Ascending aorta (tissue), 2 donors: ENCODE measurements at places on chromosomes 2 and 18. TPM values are rescaled to one million over a fixed set of nuclear protein-coding genes. Genes with fewer than 3 reads are reported as not detected.

NR4A2 gene
- 8.7 TPM for total RNA-seq

MSH6 gene
- total RNA-seq, result 11.8 TPM

KLHL29 gene
- total RNA-seq, result 16.3 TPM

NBEAL1 gene
- total RNA-seq, result 33.0 TPM

KCNIP3 gene
- 5.2 TPM for total RNA-seq

- H3K36me3 ChIP-seq, result no peaks in the 10 kb centered on the region
- no peaks in the 10 kb centered on the region for H3K27me3 ChIP-seq
- H3K4me1 ChIP-seq, result peaks cover 8% of the 10 kb centered on the region
These were observed 18.2 kb downstream of the SLC8A1 start for GRCh38 chr2:40433736-40434135.

DNA sequence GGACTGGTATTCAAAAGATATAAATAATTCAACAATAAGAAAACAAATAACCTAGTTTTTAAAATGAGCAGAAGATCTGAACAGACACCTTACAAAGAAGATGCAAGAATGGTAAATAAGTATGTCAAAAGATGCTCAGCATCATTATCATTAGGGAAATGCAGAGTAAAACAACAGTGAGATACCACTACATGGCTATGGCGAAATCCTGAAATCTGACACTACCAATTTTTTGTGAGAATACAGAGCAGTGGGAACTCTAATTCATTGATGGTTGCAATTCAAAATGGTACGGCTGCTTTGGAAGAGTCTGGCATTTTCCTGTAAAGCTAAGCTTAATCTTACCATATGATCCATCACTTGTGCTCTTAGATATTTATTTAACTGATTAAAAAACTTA lies 151.8 kb downstream of the UBR3 start:
- no peak overlapping the region for H3K27ac ChIP-seq
- no peaks in the 10 kb centered on the region for H3K27me3 ChIP-seq
- DNase-seq, result no peak
- H3K36me3 ChIP-seq, result no peaks in the 10 kb centered on the region
- no peak overlapping the region for H3K4me3 ChIP-seq

DNA sequence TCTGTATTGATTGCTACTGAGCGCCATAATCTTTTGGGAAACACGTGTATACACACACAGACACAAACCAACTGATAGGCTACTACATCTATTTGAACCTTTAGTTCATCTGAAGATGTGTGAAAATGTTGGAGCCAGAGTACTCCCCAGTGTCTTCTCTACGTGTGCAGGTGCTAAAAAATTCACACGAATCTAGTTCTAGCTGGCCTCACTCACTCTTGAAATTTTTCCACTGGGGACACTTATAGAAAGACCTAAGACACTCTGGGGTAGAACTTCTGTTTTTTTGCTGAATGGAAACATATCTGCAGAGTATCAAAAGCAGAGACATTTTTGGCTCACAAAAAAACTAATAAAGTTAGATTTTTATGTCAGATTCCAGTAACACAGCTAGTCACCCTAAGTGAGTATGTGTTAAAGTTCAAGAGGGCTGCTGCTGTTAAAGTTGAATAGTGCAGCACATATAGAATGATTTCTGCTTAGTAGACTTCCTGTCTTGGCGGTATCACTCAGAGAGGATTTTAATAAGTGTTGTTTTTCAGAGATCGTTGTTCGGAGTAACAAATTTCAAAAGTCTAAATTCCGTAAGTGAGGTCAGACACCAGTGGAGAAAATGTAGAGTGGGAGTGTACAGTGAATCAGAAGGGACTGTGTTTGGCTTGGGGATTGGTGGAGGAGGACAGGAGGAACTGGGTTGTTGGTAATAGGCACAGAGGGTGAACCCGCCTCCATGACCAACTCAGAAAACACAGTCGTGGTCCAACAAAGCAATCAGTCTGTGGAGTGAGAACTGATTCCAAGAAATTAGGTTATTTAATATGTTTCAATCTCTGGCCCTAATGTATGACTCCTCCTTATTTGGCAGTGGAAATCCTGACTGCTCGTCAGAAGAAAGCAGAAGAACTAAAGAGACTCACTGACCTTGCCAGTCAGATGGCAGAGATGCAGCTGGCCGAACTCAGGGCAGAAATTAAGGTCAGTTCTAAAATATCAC lies 43.1 kb downstream of the KCTD18 start:
- H3K36me3 ChIP-seq, result peaks cover 52% of the 10 kb centered on the region
- peak overlapping the region; percentile 52 for H3K27ac ChIP-seq
- no peak for DNase-seq
- no peak overlapping the region for H3K4me3 ChIP-seq

- H3K36me3 ChIP-seq, result no peaks in the 10 kb centered on the region
- H3K4me3 ChIP-seq, result no peak overlapping the region
- DNase-seq, result no peak
- H3K27me3 ChIP-seq, result no peaks in the 10 kb centered on the region
- H3K4me1 ChIP-seq, result no peaks in the 10 kb centered on the region
These were observed 983.0 kb upstream of the SLC39A10 start for GRCh38 chr2:194674043-194674442.

DNA sequence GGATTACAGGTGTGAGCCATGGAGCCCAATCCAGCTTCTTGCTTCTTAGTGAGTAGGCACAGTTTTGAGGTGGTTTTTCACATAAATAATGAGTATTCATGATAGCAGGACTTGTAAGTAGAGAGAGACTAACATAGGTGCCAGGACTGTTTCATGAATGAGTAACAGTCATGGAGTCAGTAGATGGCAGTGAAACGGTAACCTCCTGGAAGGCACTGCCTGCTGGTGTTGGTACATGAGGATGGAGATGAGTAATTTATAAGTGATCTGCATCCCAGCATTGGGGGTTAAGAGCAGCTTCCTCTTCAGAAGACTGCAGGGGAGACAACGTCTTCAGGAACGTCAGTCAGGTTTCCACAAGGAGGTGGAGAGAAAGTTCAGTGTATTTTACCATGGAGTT lies 143.8 kb downstream of the HAUS1 start:
- H3K36me3 ChIP-seq, result no peaks in the 10 kb centered on the region
- no peaks in the 10 kb centered on the region for H3K27me3 ChIP-seq
- DNase-seq, result no peak
- H3K4me3 ChIP-seq, result no peak overlapping the region

GRCh38 chr18:23133860-23134779 lies 1.2 kb upstream of the CABLES1 start:
- H3K4me3 ChIP-seq, result peak overlapping the region; percentile 65
- no peak for DNase-seq
- no peaks in the 10 kb centered on the region for H3K36me3 ChIP-seq
- no peaks in the 10 kb centered on the region for H3K4me1 ChIP-seq

DNA sequence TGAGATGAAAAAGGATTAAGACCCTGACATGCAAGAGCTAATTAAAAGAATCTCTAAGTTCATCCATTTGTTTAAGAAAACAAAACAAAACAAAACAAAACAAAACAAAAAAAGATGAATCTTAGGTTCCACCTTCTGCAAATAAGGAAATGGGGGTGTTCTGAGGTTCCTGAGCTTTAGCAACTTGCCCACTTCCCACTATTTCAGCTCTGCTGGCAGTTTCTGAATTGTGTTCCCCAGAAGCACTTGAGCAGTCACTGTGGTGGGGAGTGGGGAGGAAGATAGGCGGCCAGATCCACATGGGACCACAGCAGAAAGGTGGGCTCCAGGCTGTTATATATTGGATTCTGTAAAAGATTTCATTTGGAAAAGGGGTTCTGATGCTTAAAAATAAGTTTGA lies 20.3 kb downstream of the INO80C start:
- H3K4me3 ChIP-seq, result no peak overlapping the region
- H3K27me3 ChIP-seq, result no peaks in the 10 kb centered on the region
- no peaks in the 10 kb centered on the region for H3K4me1 ChIP-seq
- no peak overlapping the region for H3K27ac ChIP-seq
- H3K36me3 ChIP-seq, result no peaks in the 10 kb centered on the region

- H3K4me1 ChIP-seq, result no peaks in the 10 kb centered on the region
- DNase-seq, result no peak
- no peaks in the 10 kb centered on the region for H3K36me3 ChIP-seq
- no peak overlapping the region for H3K4me3 ChIP-seq
These were observed 623.5 kb downstream of the EPHA4 start for GRCh38 chr2:220948579-220948978.

- no peak overlapping the region for H3K27ac ChIP-seq
- H3K4me3 ChIP-seq, result no peak overlapping the region
- no peaks in the 10 kb centered on the region for H3K27me3 ChIP-seq
- H3K4me1 ChIP-seq, result no peaks in the 10 kb centered on the region
- no peaks in the 10 kb centered on the region for H3K36me3 ChIP-seq
- no peak for DNase-seq
These were observed 198.9 kb downstream of the NEDD4L start for GRCh38 chr18:58242968-58243367.

DNA sequence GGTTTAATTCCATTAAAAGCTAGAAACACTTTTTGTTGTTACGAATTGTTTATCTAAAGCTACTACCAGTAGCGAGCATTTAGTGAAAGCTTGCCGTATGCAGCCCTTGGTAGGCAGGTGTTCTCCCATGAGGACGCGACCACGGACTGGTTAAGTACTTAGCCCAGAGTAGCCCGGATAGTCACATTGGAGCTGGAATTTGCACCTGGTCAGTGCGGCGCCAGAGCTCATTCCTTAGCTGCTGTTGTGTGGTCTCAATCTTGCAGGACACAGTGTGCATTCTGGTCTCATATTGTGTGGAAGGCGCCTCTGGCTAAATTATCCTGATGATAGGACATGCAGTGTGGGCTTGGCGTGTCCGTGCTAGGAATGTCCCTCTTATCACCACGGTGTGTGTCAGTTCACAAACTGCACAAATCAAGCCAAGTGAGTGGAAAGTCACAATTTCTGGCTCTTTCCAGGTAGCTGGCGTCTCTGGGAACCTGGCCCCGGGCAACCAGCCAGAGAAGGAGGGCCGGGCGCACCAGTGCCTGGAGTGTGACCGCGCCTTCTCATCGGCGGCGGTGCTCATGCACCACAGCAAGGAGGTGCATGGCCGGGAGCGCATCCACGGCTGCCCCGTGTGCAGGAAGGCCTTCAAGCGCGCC lies 133.3 kb downstream of the ZNF236 start:
- no peak overlapping the region for H3K27ac ChIP-seq
- DNase-seq, result no peak
- peaks cover 21% of the 10 kb centered on the region for H3K36me3 ChIP-seq

DNA sequence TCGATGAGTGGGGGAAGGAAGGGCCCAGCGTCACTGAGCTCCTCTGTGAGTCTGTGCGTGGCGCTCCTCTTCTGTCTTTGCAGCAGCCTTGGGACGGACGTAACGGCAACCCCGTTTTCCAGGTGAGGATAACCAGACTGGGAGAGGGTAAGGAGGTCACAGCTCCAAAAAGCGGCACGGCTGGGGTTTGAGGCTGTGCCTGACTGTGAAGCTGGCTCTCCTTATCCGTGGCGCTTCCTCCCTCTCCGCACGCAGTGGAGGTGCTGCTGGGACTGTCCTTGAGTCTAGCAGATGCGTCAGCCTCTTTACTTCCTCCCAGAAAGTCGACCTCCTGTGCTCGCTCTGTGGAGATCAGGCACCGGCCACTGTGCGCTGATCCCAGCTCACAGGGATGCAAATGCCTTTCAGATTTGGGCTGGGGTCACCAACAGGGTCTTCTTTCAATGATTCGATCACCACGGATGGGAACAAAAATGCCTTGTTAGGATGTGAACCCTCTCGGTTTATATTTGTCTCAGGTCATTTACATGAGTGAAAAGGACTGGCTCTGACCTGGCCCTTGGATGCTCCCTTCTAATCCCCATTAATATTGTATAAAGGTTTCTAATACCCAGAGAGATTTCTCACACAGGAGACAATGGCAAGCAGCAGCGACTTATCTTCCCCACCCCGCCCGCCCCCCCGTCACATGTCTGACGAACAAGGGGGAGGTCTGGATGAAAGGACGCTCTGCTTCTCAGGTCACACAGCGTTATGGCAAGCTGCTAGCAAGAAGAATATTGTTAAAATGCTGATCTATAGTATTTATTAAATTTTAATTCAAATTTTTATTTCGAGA lies 30.1 kb upstream of the E2F6 start:
- no peaks in the 10 kb centered on the region for H3K27me3 ChIP-seq
- no peaks in the 10 kb centered on the region for H3K36me3 ChIP-seq
- no peaks in the 10 kb centered on the region for H3K4me1 ChIP-seq
- DNase-seq, result no peak
- no peak overlapping the region for H3K27ac ChIP-seq
- no peak overlapping the region for H3K4me3 ChIP-seq

GRCh38 chr2:120641366-120641771 lies 94.3 kb upstream of the GLI2 start:
- H3K27me3 ChIP-seq, result no peaks in the 10 kb centered on the region
- H3K4me1 ChIP-seq, result no peaks in the 10 kb centered on the region
- no peaks in the 10 kb centered on the region for H3K36me3 ChIP-seq
- H3K4me3 ChIP-seq, result no peak overlapping the region

- DNase-seq, result no peak
- no peaks in the 10 kb centered on the region for H3K4me1 ChIP-seq
- no peak overlapping the region for H3K27ac ChIP-seq
These were observed 437.0 kb downstream of the PARD3B start for GRCh38 chr2:204982303-204982702.

GRCh38 chr18:63254716-63255399 lies 64.7 kb downstream of the BCL2 start:
- no peak overlapping the region for H3K4me3 ChIP-seq
- H3K27ac ChIP-seq, result no peak overlapping the region
- H3K4me1 ChIP-seq, result peaks cover 4% of the 10 kb centered on the region

DNA sequence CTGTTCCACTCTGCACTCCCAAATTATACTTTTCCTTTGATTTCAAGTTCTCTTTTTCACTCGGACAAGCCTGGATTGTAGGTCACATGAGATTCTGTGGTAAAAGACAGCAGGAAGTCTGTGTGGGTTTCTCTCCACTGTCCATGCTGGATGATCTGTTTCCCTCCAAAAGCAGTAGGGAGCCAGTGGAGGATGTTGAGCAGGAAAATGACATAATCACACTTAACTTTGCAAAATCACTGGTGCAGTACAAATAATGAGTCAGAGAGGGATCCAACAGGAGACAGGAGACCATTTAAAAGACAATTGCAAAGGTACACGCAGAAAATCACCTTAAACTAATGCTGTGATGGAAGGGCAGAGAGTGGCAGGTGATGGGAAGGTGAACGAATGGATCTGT lies 301.3 kb downstream of the ZNF407 start:
- no peak overlapping the region for H3K4me3 ChIP-seq
- no peaks in the 10 kb centered on the region for H3K36me3 ChIP-seq
- no peaks in the 10 kb centered on the region for H3K4me1 ChIP-seq
- no peak overlapping the region for H3K27ac ChIP-seq
- DNase-seq, result no peak

GRCh38 chr2:46290078-46290477 lies 7.1 kb upstream of the EPAS1 start:
- DNase-seq, result no peak
- H3K27me3 ChIP-seq, result no peaks in the 10 kb centered on the region
- no peak overlapping the region for H3K4me3 ChIP-seq
- H3K27ac ChIP-seq, result no peak overlapping the region

GRCh38 chr18:34909637-34910364 lies 131.4 kb upstream of the MAPRE2 start:
- H3K4me3 ChIP-seq, result no peak overlapping the region
- no peaks in the 10 kb centered on the region for H3K27me3 ChIP-seq
- H3K27ac ChIP-seq, result peak overlapping the region; percentile 67
- DNase-seq, result peak; percentile 74
- H3K4me1 ChIP-seq, result peaks cover 9% of the 10 kb centered on the region

GRCh38 chr2:25491966-25492532 lies 150.3 kb upstream of the DNMT3A start:
- no peaks in the 10 kb centered on the region for H3K27me3 ChIP-seq
- H3K36me3 ChIP-seq, result peaks cover 3% of the 10 kb centered on the region
- H3K4me3 ChIP-seq, result no peak overlapping the region
- H3K4me1 ChIP-seq, result peaks cover 2% of the 10 kb centered on the region

- H3K27me3 ChIP-seq, result no peaks in the 10 kb centered on the region
- no peak overlapping the region for H3K4me3 ChIP-seq
- no peak for DNase-seq
- no peak overlapping the region for H3K27ac ChIP-seq
These were observed 27.8 kb downstream of the MBD5 start for GRCh38 chr2:148048475-148049221.
